Forelimb muscle (tissue), 1 donor: ENCODE measurements at places on chromosomes 2 and 18.

- no peak for DNase-seq
Measured at GRCh38 chr18:65411061-65411460, 339.8 kb upstream of the CDH7 start.

DNA sequence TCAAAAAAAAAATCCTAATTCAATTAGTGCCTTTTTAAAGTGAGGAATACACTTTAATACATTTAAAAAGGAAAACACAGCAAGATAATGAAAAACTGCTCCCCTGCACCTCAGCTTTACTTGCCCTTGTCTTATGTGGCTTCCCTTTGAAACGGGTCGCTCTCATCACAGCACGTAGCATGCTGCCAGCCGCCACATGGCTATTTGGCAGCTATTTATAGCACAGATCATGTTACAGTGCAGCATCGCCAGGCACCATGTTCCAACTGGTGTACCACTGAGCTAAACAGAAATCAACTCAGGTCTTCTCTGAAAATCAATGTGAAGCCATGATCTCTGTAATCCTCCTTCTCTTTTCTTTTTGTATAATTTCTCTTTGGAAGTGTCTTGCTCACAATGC, 65.1 kb downstream of the TMEM182 start:
- no peak for DNase-seq

DNA sequence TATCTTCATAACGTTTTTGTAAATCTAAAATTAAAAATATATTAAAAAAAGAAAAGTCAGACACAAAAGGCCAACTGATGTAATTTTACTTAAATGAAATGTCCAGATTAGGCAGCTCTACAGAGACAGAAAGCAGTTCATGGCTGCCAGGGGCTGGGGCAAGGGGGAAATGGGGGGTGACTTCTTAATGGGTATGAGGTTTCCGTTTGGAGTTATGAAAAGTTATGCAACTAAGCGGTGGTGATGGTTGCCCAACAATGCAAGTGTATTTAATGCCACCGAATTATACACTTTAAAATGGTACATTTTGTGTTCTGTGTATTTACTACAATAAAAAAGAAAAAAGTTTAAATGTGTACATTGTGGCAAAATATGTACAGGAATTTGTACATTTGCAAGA, 70.2 kb upstream of the TEX51 start:
- DNase-seq, result no peak

DNA sequence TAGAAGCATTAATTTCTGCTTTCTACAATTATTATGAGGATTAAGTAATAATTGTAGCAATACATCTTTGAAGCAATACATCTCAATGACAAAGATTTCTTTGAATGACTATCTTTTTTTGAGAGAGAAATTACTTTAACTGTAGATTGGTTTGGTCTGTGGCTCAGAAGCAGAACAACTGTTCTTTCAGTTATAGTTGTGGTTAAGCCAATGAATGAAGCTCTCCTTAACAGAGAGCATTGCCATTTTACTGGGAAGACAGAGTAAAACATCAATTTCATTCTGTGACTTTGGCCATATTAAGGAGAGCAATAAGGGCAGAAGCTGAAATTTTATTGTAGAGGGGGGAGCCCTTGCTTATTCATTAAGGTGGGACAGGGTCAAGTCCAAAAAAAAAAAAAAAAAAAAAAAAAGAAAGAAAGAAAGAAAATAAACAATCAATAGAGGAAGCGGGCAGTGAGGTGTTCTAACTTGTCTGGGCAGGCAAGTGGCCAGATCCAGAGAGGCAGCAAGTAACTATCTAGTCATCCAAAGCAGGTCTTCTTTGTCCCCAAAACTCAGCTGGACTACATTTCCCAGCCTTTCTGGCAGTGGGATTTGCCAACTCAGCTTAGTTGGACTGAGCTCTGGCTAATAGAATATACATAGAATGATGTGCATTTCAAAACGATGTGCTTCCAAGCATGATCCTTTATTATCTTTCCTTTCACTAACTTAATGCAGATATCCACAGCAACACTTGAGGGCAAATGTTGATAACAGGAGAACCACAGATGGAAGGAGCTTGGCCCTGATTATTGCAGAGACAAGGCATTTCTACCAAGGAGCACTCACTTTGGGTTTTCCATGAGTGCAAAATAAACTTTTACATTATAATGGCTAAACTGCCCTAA, 462.7 kb upstream of the CDH20 start:
- no peak for DNase-seq

DNA sequence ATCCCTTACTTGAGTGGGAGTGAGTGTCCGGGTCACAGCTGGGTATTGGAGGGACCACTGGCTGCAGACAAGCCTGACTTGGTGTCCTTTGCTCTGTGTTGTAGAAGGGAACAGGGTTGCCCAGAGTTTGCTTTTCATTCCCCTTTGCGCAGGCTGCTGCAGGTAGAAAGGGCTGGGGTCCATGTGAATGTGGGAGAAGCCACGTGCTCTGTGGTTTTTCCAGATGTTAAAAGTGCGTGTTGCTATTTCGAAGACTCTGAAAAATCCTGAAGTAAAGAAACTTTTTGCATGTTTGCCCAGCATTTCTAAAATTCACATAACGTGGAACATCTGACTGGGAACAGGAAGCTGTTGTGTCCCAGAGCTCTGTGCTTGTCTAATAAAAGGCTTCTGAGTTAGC, 28.8 kb downstream of the GLI2 start:
- DNase-seq, result no peak

DNA sequence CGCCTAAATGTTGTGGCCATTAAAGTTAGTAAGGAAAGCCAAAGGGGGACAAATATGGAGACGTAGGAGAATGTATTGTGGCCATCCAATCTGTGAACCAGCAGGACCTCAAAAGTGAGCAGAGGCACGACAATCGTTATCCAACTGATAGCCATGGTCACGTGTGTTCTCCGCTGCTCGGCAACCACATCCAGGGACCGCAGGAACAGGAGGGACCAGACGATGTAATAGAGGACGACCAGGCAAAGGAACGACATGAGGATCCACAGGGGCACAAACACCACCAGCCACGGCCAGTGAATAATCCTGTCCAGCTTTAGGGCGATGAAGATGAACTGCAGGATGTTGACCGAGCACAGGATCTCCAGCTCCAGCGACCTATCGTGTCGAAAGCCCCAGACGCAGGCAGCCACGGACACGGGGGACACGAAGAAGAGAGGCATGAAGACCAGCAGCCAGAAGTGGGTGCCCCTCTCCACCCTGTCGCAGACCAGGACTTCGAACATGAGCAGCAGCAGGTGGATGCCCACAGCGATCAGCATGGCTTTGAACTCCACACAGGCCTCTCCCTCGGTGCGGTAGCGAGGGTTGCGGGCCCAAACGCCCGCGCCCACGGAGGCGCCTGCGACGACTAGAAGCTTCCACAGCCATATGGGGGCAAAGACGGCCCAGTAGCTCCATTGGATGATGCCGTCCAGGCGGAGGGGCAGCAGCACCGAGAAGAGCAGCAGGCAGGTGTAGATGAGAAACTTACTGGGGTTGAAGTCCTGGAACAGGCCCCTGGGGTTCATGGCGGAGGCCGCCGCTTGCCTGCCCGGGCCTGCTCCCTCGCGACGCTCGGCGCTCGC, 790 bp downstream of the TMEM185B start:
- no peak for DNase-seq
